ENCODE measurements at places on chromosomes 3 and 15. TPM values are rescaled to one million over a fixed set of nuclear protein-coding genes. Genes with fewer than 3 reads are reported as not detected.

ARNT2 gene
- total RNA-seq: 5.3 TPM

HYAL3 gene
- 7.5 TPM for total RNA-seq

A4GNT gene
- total RNA-seq: 0.96 TPM

C3orf52 gene
- total RNA-seq: 16.1 TPM

Measured in umbilical cord (tissue), 2 donors.